ENCODE measurements at places on chromosomes 4 and X. TPM values are rescaled to one million over a fixed set of nuclear protein-coding genes. Genes with fewer than 3 reads are reported as not detected.

PNMA5 gene
- total RNA-seq: 0.15 TPM

CXCL10 gene
- total RNA-seq: 0.82 TPM

DNA sequence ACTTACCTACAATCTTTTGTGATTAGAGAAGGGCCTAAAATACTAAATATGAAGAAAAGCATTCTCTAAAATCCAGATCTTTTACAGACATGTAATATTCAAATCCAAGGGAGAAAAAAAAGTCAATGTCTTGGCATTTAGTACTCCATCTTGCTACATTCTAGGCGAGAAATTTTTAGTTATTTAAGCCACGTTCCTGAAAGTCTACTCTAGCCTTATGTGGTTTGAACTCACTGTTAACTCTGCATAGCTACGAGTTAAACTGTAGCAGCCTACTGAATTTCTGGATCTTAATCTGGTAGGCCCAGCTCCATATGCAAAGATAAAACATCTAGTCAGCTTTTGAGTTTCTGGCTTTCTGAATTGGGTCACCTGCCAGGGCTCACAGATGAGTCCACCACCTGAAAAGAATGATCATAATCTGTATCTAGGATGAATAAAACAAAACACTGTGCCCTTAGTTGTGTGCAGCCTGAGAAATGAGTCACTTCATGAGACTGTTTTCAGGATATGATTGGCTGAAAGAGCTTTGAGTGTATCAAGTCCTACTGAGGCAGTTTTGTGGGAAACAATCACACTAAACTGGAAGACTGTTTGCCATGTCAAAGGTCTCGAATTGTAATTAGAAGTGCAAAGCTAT lies 3.2 kb upstream of the NEK1 start:
- peaks cover 60% of the 10 kb centered on the region for H3K4me1 ChIP-seq
- H3K4me3 ChIP-seq: no peak overlapping the region
- peaks cover 2% of the 10 kb centered on the region for H3K36me3 ChIP-seq
- no peaks in the 10 kb centered on the region for H3K27me3 ChIP-seq
- DNase-seq: no peak
- H3K27ac ChIP-seq: peak overlapping the region; percentile 70

GRCh38 chr4:7987148-7987989 lies 47.7 kb upstream of the AFAP1 start:
- no peaks in the 10 kb centered on the region for H3K36me3 ChIP-seq
- H3K27me3 ChIP-seq: no peaks in the 10 kb centered on the region
- no peak overlapping the region for H3K4me3 ChIP-seq
- no peak overlapping the region for H3K27ac ChIP-seq

GRCh38 chrX:153306527-153307115 lies 14.9 kb downstream of the PNMA6F start:
- no peaks in the 10 kb centered on the region for H3K36me3 ChIP-seq
- no peak overlapping the region for H3K27ac ChIP-seq
- peaks cover 23% of the 10 kb centered on the region for H3K27me3 ChIP-seq
- H3K4me3 ChIP-seq: no peak overlapping the region
- H3K4me1 ChIP-seq: no peaks in the 10 kb centered on the region
- DNase-seq: no peak

ARHGEF38 gene
- not detected for total RNA-seq

DNA sequence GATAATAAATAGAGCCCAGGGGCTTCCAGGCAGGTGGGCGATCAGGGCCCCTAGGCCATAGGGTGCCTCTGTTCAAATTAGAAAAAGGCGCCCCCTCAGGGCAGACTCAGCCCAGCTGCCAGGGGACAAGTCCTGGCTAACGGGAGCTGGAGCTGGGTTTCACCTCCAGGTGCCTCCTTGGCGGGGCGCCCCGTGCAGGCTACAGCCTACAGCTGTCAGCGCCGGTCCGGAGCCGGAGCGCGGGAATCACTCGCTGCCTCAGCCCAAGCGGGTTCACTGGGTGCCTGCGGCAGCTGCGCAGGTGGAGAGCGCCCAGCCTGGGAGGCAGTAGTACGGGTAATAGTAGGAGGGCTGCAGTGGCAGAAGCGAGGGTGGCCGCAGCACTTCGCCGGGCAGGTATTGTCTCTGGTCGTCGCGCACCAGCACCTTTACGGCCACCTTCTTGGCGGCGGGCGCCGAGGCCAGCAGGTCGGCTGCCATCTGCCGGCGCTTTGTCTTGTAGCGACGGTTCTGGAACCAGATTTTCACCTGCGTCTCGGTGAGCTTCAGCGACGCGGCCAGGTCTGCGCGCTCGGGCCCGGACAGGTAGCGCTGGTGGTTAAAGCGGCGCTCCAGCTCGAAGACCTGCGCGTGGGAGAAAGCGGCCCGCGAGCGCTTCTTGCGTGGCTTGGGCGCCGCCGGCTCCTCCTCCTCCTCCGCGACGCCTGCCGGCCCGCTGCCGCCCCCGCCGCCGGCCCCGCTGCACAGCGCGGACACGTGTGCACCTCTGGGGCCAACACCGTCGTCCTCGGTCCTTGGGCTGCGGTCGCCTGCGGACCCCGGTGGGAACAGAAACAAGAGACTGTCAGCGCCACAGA lies 2.4 kb downstream of the NKX3-2 start:
- H3K36me3 ChIP-seq: peaks cover 8% of the 10 kb centered on the region
- H3K27ac ChIP-seq: no peak overlapping the region
- no peak for DNase-seq
- peaks cover 86% of the 10 kb centered on the region for H3K27me3 ChIP-seq
- peaks cover 19% of the 10 kb centered on the region for H3K4me1 ChIP-seq
- no peak overlapping the region for H3K4me3 ChIP-seq

- no peak overlapping the region for H3K27ac ChIP-seq
- no peaks in the 10 kb centered on the region for H3K4me1 ChIP-seq
- DNase-seq: no peak
- H3K36me3 ChIP-seq: no peaks in the 10 kb centered on the region
Observed at GRCh38 chr4:648579-649292, 23.4 kb downstream of the PDE6B start.

AMOT gene
- total RNA-seq: 0.38 TPM

SYN1 gene
- total RNA-seq: 0.15 TPM

DNA sequence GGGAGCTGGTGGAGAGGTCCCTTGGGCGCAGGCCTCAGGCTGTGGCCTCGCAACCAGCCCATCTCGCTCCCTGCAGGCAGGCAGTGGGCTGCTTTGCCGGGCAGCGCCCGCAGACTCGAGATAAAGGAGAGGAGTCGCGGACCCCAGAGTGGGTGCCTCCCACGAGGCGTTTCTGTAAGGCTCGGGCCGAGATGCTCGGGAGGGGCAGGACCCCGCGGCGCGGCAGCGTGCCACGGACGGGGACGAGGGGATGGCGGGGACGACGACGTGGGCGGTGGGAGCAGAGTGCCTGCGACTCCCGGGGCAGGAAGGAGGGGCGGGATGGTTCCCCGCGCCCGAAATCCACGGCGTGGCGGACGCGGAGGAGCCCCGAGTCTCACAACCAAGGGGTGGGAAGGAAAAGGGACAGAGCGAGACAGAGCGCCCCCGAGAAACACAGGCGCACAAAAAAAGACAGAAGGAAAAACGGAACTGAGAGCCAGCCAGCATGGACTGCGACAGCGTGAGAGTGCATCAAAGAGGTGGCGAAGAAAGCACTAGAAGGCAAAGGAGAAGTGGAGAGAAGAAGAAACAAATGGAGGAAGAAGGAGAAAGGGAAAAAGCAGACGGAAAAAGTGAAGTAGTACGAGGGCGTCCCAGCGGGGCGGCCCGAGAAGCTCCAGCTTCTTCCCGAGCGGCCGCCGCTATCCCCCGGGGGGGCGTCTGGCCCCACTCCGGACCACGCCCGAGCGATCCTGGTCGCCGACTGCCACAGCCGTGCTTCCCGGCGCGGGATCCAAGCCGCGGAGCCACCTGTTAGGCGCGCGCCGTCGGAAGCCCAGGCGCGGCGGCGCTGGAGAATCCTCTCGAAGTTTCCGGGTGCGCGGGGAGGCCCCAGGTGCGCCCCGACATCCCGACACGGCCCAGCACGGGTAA lies 1.5 kb downstream of the BEND4 start:
- peaks cover 26% of the 10 kb centered on the region for H3K4me1 ChIP-seq
- H3K27me3 ChIP-seq: peaks cover 56% of the 10 kb centered on the region
- peak overlapping the region; percentile 69 for H3K27ac ChIP-seq
- no peak for DNase-seq
- peaks cover 4% of the 10 kb centered on the region for H3K36me3 ChIP-seq
- peak overlapping the region; percentile 82 for H3K4me3 ChIP-seq

POF1B gene
- total RNA-seq: not detected

GRCh38 chr4:24032371-24032989 lies 142.6 kb upstream of the PPARGC1A start:
- H3K36me3 ChIP-seq: no peaks in the 10 kb centered on the region
- no peak for DNase-seq
- no peaks in the 10 kb centered on the region for H3K4me1 ChIP-seq

- H3K4me1 ChIP-seq: peaks cover 6% of the 10 kb centered on the region
- no peak for DNase-seq
- H3K36me3 ChIP-seq: no peaks in the 10 kb centered on the region
- no peak overlapping the region for H3K4me3 ChIP-seq
- H3K27ac ChIP-seq: no peak overlapping the region
- H3K27me3 ChIP-seq: peaks cover 14% of the 10 kb centered on the region
Observed at GRCh38 chr4:99759988-99760387, 56.6 kb upstream of the DAPP1 start.

- no peak overlapping the region for H3K27ac ChIP-seq
- H3K27me3 ChIP-seq: no peaks in the 10 kb centered on the region
- no peak overlapping the region for H3K4me3 ChIP-seq
- H3K36me3 ChIP-seq: no peaks in the 10 kb centered on the region
Observed at GRCh38 chrX:130788786-130789581, 114.0 kb downstream of the ENOX2 start.

XG gene
- total RNA-seq: not detected

PPP2R2C gene
- not detected for total RNA-seq

DNA sequence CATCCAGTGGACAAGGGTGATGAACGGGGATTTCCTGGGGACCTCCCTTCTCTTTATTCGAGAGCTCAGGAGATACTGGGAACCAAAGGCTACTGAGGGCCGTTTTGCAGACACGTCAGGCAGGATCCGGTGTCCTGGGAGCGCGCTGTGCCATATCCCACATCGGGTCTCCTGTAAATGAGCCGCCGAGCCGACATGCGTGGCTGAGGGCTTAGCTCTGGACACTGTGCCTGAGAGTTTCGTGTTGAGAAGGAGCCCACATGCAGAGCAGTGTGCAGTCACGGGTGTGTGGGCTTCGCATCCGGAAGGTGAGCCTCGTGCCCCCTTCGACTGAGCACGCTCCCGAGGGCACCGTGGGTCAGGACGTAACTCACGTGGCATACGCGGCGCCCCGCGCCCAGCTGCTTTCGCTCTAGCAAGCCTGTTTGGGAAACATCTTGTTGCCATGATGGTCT lies 28.5 kb upstream of the HGFAC start:
- H3K4me3 ChIP-seq: no peak overlapping the region
- no peaks in the 10 kb centered on the region for H3K27me3 ChIP-seq
- H3K4me1 ChIP-seq: no peaks in the 10 kb centered on the region
- H3K27ac ChIP-seq: no peak overlapping the region
- DNase-seq: no peak
- H3K36me3 ChIP-seq: no peaks in the 10 kb centered on the region

ARAP2 gene
- 52.9 TPM for total RNA-seq

DNA sequence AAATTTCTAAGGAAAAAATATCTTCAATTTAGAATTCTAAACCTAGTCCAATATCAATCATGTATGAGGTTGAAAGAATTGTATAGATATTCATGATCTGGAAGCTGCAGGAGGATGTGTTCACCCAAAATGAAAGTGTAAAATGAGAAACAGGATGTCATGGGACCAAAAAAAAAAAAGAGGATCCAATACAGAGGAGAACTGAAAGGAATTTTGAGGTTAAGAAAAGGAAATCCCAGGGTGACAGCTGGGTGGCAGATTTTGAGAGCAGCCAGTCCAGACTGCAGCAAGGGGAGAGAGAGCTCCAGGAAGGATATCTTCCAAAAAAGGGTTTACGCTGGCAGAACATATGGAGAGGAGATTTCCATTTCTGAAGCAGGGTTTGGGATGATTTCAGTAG lies 38.9 kb downstream of the TLR10 start:
- H3K27ac ChIP-seq: no peak overlapping the region
- H3K4me3 ChIP-seq: no peak overlapping the region

- no peaks in the 10 kb centered on the region for H3K36me3 ChIP-seq
- no peaks in the 10 kb centered on the region for H3K27me3 ChIP-seq
- no peak for DNase-seq
- H3K4me3 ChIP-seq: no peak overlapping the region
Observed at GRCh38 chr4:103915224-103915869, 195.6 kb upstream of the TACR3 start.

GRCh38 chr4:121421594-121421993 lies 40.8 kb upstream of the QRFPR start:
- no peaks in the 10 kb centered on the region for H3K4me1 ChIP-seq
- no peak overlapping the region for H3K27ac ChIP-seq
- no peak for DNase-seq
- peaks cover 37% of the 10 kb centered on the region for H3K27me3 ChIP-seq

C1QTNF7 gene
- total RNA-seq: not detected

DNA sequence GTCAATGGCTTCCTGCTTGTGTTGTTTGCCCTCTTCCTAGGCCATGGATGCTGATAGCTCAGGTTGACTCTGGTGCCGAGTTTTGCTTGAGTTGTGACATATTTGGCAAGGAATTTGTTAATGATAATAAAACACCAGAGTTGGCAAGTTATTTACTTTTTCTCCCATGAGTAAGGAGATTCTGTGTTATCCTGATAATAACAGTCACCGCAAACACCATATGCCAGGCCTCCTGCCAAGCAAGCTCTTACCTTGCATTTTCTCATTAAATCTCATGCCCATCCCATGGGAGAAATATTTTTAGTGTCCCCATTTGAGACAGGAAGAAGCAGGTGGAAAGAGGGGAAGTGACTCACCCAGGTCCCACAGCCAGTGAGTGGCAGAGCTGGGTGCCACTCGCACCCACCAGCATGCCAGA lies 67.4 kb upstream of the CLCN4 start:
- peaks cover 20% of the 10 kb centered on the region for H3K36me3 ChIP-seq
- no peak overlapping the region for H3K4me3 ChIP-seq
- no peaks in the 10 kb centered on the region for H3K27me3 ChIP-seq
- peaks cover 22% of the 10 kb centered on the region for H3K4me1 ChIP-seq
- no peak overlapping the region for H3K27ac ChIP-seq

DNA sequence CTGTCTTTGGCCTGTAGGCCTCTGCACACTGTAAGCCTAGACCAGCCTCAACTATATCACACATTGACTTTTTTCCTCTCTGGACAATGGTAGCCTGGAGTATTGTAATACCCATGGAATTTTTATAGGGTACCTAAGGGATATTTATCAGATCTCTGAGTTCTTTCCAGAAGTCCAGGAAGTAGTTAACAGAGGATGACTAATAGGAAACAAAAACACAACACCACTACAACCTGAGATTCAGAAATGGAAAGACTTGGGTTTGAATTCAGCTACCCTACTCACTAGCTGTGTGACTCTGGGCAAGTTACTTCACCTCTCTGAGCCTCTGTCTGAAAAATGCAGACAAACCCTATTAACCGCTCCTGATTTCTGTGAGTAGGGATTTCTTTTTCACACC lies 7.7 kb upstream of the STX18 start:
- peaks cover 53% of the 10 kb centered on the region for H3K36me3 ChIP-seq
- peaks cover 3% of the 10 kb centered on the region for H3K4me1 ChIP-seq
- no peaks in the 10 kb centered on the region for H3K27me3 ChIP-seq
- H3K4me3 ChIP-seq: no peak overlapping the region

GRCh38 chr4:2259036-2259540 lies 2.8 kb downstream of the MXD4 start:
- H3K27me3 ChIP-seq: no peaks in the 10 kb centered on the region
- DNase-seq: no peak
- H3K4me3 ChIP-seq: no peak overlapping the region
- no peaks in the 10 kb centered on the region for H3K36me3 ChIP-seq
- H3K4me1 ChIP-seq: peaks cover 1% of the 10 kb centered on the region
